ENCODE measurements at places on chromosomes 2 and 18.

- DNase-seq, result no peak
Observed at GRCh38 chr2:43984533-43984932, 11.3 kb downstream of the LRPPRC start.

DNA sequence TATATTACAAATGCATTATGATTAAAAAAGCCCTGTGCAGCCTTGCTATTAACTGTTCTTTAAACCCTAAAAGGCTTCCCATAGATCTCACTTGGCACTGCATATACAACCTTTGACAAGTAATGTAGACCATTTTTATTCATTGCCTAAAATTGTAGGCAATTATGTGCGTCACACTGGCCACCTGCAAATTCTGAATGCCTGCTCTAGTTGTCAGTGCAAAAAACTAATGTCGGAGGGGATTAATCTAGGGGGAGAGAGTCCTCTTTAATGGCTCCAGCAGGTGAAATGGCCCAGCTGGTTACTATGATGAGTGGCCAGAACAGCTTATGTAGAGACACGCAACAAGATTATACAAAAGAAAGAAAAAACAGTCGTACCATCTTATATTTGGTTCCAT is 123.2 kb downstream of the OLA1 start:
- DNase-seq, result peak; percentile 24

DNA sequence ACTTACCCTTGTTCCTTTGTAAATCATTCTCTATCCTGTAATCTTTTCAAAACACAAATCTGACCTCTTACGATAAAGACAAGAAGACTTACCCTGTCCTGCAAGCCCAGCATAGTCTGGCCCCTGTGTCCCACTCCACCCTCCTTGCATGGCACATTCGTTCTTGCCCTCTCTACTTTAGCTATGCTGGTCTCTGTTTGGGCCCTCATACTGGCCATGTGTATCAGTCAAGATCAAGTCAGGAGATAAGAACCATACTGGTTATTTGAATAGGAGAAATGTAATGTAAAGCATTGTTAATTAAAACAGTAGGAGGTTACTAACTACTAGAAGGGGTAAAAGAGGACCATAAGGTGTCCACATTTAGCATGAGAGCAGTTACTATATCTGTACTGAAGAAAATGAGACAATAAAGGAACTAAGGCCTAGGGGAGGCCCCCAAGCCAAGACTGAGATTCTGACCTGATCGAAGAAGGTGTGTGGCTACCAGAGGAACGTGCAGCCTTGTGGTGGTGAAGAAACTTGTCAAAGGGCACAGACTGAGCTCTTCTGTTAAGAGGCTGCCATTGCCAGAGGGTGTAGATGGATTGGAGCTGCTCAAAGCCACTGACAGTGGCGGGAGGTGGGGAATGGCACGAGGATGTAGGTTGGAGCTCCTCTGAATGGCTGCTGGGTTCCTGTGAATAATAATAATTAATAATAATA is 80.8 kb downstream of the KCTD18 start:
- no peak for DNase-seq

GRCh38 chr2:213150315-213151097 is 906 bp downstream of the IKZF2 start:
- peak; percentile 39 for DNase-seq

DNA sequence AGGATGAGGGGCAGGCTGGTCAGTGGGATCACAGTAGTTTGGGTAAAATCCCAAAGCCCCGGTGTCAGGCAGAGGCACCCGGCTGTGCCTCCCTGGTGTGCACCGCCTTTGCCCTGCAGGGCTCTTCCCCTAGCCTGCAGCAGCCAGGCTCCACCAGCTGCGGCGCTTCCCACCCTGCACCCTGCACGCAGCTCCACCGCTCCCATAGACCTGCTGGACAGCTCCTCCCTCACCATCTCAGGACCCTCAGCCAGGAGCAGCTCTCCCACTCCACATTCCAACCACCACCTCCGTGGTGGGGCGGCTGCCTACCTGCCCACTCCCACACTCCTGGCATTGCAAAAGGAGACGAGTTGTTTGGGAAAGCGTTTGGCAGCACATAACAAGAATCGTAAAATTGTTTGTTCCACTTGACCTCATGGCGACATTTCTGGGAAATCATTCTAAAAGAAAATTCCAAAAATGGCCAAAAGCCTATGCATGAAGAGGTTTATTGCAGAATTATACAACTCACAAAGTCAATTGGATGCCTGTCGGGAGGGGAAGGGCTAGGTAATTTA is 287.4 kb upstream of the HDAC4 start:
- peak; percentile 63 for DNase-seq

DNA sequence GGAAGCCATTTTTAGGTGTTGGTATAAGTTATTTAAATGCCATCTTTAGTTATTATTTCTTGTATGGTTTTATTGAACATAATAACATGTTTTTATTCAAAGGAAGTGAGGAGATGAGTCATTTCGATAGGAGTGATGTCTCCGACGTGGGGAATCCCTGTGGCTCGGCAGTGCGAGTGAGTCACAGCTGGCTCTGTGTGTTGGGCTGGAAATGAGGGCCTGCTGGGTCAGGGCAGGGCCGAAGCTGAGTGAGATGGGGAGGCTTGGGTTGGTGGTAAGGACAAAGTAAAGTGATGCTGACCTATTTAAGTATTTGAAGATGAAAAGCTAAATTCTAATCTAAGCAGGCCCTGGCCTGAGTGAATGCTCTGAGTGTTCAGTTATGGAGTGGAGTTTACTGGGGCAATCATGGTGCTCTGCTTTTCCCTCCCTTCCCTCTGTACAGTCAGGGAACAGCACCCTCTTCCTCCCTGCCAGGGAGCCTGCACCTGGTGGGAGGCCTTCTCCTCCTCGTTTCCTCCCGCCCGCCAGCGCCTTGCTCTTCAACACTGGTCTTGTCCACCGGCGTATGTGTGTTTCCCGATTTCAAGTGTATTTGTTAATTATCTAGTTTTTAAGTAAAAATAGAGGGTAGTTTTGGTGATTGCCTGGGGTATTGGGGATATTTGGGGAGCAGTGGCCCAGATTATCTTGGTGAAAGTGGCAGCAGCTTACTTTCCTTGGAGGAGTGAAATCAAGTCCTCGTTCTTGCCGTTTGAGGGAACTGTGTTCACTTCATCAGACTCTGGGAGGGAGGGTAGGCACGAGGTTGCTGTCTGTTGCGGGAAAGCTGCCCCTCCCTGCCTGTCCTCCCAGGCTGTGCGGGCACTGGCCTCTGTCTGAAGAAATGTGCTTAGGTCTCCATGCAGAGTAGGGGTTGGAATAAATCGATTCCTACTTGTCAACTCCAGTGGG is 157.0 kb downstream of the LDLRAD4 start:
- peak; percentile 64 for DNase-seq

GRCh38 chr18:36379435-36379984 is 82.0 kb downstream of the FHOD3 start:
- DNase-seq, result no peak

DNA sequence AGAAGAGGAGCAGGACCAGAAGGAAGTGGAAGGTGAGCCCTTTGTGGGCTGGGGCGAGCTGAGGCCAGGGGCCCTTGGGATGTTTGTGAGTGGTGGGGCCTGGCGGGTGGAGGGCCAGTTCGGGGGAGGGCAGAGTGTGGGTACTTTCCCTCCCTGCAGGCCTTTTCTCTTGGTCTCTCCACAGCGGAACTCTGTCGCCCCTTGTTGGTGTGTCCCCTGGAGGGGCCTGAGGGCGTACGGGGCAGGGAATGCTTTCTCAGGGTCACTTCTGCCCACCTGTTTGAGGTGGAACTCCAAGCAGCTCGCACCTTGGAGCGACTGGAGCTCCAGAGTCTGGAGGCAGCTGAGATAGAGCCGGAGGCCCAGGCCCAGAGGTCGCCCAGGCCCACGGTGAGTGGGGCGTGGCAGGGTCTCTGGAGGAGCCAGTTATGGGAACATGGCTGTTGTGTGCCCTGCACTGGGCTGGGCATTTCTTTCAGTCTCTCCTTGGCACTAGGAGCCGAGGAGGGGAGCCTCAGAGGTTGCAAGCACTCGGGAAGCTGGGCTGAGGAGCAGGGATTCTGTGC is 10.8 kb downstream of the STK11IP start:
- DNase-seq, result no peak

- DNase-seq, result peak; percentile 44
Observed at GRCh38 chr2:99643787-99644418, 154.1 kb upstream of the REV1 start.

Data from retina (tissue), 1 donor.